ENCODE measurements at places on chromosomes 13 and 19.

DNA sequence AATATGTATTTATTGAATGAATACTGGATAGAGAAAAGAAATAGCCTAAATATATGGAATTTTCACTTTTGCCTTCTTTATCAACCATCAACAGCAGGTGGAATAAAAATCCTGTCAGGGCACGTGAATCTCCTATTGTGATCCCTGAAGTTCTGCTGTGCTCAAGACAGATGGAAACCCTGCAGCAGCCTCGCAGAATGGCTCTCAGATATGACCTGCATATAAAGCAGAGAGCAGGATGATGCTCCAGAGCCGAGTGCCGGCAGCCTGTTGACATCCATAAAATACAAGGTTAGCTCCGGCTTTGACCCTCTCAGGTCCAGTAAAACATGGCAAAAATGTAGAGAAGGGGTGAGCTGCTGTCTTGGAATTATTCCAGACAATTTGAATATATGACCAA is 659.3 kb downstream of the DIAPH3 start:
- DNase-seq = no peak

- DNase-seq = no peak
Observed at GRCh38 chr13:27634231-27634630, 12.5 kb downstream of the POLR1D start.

DNA sequence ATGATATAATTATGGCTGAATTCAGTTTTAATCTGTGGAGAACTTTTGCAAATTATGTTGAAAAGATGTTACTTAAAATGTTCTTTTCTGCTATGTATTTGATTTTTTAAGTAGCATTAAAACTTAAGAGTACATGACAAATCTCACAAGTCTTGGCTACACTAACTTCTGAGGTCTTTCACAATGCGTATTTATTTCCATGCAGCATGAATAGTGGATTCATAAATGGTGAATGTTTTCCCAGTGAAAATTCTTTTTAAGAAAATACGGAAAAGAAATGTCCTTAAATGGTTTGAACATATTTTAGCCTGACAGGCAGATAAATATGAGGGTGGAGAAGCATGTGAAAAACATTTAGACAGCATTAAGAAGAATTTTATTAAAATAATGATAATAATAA is 30.2 kb downstream of the GARRE1 start:
- DNase-seq = no peak

GRCh38 chr13:57970404-57970803 is 338.9 kb downstream of the PCDH17 start:
- no peak for DNase-seq

GRCh38 chr13:111403266-111403665 is 82.8 kb downstream of the TEX29 start:
- DNase-seq = no peak

DNA sequence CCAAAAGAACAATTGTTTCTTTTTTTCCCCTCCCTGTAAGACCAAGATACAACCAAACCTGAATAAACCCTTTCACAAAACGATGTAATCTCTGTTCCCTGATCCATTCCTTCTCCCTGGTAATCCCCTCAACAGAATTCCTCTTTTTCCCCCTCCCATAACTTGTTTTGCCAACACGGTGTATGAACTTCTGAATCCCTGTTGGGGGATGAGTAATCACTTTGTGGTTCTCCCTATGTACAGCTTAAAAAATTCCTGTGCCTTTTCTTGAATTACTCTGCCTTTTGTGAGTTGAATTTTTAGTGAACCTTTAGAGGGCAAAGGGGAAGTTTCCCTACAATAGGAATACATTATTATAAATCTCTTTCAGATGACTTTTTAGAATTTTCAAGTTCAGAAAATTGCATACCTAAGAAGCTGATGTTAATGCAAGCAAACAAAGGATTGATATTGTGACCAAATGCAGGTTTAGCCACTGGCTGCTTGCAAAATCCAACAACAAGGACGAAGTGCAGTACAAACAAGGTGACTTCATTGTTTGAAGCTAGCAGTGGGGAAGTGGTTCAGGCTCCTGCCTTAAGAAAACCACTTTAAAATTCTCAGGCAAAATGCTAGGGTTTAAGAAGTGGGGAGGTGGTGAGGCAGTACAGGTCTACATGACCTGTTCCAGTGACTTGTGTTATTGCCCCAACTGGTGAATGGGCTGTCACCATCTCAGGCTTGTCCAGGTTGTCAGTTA is 15.0 kb upstream of the EPSTI1 start:
- DNase-seq = peak; percentile 73

DNA sequence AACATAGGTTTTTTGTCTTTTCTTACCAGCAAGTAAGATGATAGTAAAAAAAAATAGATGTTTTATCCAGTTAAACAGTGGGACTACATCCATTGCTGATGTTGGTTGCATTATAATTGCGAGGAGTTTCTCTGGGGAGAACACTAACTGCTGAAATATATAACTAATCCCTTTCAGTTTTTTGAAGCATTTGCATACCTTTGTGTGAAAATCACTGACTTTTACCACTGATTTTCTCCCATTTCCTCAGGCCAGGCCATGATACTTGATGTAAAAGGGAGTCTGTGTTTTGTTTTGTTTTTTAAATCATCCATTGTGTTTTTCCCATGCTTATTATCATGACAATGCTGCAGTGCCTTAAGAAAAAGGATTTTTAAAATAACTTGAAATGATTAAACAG is 699.5 kb downstream of the PCDH9 start:
- no peak for DNase-seq

- peak; percentile 74 for DNase-seq
Observed at GRCh38 chr13:37869756-37870488, at the start of gene TRPC4. Gene TRPC4 (minus strand): TSS chr13:37869772. CDS start chr13:37783333, 86,439 bp downstream.

DNA sequence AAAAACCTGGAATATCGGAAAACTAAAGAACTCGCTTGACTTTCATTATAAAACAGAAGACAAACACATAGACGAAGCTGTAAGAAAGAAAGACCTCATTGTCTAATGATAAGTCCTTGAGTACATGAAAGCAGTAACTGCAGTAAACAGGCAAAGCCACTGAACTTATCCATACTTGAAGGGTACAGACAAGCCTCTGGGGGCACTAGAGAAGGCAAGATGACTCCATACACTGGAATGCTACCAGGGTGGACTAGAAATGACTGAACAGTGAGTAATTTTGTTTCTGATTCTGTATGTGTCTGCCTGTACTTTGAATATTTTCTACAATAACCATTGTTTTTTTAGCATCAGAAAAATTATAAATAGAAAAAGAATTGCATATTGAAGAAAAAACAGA is 507.9 kb downstream of the UQCRFS1 start:
- DNase-seq = peak; percentile 77

DNA sequence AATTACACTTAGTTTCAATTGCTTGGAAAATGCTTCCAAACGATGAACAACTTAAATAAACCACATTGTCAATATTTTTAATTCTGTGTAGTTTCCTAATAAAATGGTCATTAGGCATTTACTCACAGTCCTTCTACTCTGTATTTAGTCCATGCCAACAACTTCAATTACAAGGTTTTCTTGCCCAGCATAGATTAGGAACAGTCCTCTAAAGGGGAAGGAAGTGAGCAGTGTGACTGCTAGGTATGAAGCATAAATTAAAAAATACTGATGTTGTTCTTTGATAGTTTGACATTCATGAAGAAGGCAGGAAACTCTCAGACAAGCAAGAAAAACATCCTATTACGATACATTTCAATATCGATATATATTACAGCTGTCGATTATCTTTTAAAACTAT is 716.0 kb upstream of the PCDH9 start:
- DNase-seq = no peak

DNA sequence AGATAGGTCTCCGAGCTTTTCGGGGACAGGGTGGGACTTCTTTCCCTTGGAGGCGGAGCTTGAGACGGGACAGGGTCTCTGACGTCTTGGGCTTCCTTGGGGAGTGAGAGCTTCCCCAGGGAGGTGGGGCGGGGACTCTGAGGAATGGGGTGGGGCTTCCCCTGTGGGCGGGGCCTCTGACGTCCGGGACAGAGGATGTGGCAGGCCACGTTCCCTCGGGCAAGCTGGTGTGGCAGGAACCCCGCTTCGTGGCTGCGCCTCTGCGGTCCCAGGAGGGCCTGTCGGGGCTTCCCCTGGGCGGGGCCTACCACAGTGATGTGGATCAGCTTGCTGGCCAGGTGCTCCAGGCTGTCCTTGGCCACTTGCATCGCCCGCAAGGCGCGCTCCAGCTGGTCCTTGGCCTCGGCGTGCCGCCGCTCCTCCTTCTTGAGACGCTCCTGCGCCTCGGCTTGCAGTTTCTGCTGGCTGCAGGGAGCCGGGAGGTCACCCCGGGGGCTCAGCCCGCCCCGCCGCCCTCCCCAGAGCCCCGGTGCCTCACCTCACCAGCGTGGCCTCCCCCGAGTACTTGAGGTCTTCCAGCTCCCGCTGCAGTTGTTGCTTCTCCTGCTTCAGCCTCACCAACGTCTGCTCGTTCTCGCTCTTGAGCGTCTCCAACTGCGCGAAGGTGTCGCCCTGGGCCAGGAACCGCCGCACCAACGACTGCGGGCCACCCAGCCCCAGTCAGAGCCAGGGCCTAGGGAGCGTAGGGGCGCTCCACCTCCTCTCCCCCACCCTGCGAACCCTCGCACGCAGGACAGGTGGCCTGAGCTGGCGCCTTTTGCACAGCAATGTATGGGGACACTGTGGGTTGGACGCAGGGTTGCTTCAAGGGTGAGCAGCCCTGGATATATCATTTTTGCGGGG is 3.3 kb upstream of the RGL3 start:
- DNase-seq = no peak

GRCh38 chr19:8342684-8343482 is at the start of gene KANK3:
Gene KANK3 (minus strand): TSS chr19:8343262. CDS start chr19:8337828, 5,434 bp downstream.
- peak; percentile 93 for DNase-seq

DNA sequence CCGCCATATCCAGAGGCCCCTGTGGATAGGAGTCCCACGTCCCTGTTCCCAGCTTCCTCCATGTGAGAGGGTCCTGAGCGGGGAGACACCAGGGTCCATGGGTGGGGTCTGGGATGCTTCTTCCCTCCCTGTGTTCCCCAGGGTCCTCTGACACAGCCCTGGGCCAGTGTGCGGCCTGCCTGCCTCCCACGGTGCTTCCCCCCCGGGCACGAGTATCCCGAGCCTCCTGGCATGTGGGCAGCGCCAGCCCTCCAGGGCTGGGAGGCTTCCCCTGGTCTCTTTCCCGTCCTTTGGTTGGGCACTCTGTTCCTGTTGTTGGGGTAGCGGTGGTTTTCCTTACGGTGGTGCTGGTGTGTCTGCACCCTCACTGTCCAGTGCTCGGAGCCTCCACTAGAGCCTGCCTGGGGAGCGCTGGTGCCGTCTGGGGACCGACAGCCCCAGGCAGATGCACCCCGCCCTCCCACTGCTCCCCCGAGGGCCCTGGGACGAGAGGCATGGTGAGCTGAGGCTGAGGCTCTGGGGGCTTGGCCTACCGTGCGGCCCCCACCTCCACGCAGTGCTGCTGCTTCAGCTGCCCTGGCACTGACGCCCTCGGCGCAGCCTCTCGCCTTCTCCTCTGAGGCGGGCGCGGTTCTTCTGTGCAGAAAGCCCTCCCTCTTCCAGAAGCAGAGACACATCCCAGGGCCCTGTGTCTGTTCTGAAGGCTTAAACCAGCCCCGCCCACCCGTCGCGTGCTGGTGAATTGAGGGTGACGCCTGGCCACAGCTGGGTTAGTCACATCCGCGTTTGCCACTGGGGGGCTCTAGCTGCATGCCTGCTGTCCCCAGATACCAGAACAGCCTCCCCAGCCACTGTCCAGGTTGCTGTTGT is 27.9 kb downstream of the PLEKHJ1 start:
- DNase-seq = peak; percentile 50

- no peak for DNase-seq
Observed at GRCh38 chr13:99071211-99071610, 93.3 kb upstream of the DOCK9 start.

DNA sequence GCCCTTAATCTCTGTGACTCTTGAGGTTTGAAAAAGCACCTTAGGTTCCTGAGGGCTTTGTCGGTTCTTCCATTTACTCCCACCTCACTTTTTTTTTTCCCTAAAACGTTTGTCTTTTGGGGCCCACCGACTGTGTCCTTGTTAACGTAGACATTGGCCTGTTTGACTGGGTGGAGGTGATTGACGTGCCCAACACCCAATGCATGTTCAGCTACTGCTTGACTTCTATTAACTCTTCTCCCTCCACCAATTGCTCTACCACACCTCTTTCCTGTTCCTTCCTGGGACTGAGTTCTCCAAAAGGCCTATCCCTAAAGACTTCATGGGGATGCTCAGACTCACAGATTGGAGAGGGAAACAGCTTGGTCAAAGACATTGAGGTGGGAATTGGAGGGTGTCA is 17.3 kb downstream of the CKM start:
- DNase-seq = no peak

GRCh38 chr19:6095760-6096159 is 14.5 kb downstream of the RFX2 start:
- DNase-seq = no peak

GRCh38 chr13:78910147-78910546 is 251.2 kb upstream of the OBI1 start:
- DNase-seq = no peak

GRCh38 chr19:378706-379105 is 30.2 kb downstream of the C2CD4C start:
- no peak for DNase-seq

- DNase-seq = peak; percentile 41
Observed at GRCh38 chr13:30576528-30576927, 41.2 kb upstream of the USPL1 start.

GRCh38 chr13:61880578-61881283 is 465.1 kb upstream of the PCDH20 start:
- peak; percentile 16 for DNase-seq

DNA sequence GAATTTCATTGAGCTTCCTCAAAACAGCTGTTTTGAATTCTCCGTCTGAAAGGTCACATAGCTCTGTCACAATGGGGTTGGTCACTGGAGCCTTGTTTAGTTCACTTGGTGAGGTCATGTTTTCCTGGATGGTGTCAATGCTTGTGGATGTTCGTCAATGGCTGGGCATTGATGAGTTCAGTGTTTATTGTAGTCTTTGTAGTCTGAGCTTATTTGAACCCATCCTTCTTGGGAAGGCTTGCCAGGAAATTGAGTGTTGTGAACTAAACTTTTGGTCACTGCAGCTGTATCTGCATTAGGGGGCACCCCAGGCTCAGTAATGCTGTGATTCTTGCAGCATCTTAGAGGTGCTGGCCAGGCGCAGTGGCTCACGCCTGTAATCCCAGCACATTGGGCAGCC is 22.0 kb downstream of the BLOC1S3 start:
- DNase-seq = peak; percentile 31

DNA sequence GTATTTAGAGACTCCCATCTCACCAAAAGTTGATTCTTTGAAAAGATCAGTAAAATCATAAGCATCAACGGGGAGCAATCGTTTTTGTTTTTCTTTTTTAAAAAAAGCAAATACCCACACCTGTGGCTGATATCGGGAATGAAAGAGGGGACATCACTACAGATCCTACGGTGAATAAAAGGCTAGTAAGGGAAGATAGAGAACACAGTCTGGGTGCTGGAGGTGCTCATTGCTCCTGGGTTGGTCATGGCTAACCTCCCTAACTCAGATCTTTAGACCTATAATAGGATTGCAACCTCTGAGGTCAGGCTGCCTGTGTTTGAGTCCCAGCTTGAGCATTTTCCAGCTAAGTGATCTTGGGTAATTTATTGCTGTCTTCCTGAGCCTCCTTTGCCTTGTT is 1.1 kb downstream of the EHD2 start:
- no peak for DNase-seq
